NCI-H524 (cell line): ENCODE measurements at places on chromosomes 2 and 18.

GRCh38 chr2:230137902-230138539 is 69.3 kb upstream of the SLC16A14 start:
- DNase-seq = no peak

GRCh38 chr2:9002637-9003365 is 683 bp downstream of the MBOAT2 start:
- DNase-seq = peak; percentile 18

DNA sequence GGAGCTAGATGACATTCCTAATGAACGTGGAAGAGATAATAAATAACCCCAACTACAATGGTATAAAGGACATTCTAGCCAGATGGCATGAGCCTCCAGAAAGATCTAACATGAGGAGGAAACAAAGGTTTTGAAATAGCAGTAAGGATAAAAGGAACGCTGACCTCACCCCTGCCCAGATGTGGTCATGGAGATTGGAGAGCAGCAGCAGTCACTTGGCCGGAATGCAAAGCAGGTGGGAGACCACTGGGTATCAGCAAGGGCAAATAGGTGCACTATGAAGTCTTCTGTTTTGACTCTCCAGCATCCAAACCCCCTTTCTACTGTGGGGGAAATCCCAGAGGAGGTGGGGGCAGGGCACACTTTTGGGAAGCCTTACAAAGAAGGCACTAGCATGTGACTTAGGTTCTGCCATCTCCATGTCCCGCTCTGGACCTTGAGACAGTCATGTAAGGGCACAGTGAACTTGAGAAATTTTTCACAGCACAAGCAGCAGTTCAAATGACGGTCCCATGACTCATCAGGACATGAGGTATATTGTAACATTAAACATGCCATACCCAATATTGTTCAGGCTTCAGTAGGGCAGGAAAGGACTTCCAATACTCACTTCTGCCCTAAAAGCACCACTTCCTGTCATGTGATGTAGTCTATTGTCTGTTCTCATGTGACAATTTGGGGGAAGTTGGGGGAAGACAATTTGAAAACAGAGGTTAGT is 55.2 kb downstream of the METTL4 start:
- no peak for DNase-seq

DNA sequence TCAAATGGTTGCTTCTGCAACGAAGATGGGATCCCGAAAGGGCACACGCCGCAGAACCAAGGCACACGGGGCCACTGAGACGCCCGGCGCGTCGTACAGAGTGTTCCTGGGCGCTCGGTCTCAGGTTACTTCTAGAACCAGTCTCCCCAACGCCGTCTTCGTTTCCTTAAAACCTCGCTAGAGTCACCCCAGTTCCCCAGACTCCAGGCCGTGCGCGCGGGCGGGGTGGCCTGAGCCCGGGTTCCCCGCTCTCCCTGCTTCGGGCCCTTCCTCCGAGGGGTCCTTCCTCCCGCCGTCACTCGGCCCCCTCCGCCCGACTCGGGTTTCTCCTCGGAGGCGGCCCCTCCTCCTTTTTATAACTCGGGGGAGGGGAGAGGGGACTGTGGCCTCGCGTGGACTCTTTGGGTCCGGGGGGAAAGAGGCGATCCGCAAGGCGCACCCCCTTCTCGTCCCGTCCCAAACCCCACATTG is 774 bp upstream of the FZD7 start:
- DNase-seq = no peak

DNA sequence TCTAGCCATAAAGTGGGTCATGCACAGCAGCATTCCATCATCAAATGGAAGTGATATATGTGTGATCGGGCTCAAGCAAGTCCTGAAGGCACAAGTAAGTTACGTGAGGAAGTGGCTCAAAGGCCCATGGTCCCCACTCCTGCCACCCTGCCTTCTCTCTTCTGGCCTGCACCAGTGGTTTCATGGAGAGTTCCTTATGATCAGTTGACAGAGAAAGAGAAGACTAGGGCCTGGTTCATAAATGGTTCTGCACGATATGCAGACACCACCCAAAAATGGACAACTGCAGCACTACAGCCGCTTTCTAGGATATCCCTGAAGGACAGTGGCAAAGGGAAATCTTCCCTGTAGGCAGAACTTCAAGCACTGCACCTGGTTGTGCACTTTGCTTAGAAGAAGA is 412.6 kb upstream of the SMIM21 start:
- DNase-seq = no peak

DNA sequence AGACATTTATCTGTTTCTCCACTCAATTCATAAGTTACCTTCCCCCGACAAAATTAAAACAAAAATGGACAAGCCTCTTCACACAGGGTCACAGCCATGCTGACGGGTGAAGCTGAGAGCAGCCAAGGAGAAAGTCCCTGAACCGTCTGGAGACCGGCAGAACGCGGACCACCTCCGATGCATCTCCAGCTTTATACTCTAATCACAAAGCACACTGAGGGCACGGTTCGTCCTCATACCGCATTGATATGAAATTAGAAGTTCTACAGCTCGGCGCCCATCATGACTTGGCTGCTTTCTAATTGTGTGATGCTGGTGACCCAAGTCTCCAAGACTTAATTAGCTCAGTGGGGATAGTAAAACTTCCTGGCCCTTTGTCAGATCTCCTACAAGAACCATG is 181.2 kb upstream of the PXDN start:
- DNase-seq = no peak

DNA sequence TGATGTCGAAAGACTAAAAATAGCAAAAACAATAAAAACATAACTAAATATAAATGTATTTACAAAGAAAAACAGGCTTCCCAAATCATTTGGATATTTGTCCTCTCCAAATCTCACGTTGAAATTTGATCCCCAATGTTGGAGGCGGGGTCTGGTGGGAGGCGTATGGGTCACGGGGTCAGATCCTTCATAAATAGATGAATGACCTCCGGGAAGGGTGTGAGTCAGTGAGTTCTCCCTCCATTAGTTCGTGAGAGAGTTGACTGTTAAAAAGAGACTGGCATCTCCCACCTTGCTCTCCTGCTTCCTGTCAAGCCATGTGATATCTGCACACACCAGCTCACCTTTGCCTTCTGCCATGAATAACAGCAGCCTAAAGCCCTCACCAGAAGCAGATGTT is 703.0 kb downstream of the TMEM182 start:
- no peak for DNase-seq

DNA sequence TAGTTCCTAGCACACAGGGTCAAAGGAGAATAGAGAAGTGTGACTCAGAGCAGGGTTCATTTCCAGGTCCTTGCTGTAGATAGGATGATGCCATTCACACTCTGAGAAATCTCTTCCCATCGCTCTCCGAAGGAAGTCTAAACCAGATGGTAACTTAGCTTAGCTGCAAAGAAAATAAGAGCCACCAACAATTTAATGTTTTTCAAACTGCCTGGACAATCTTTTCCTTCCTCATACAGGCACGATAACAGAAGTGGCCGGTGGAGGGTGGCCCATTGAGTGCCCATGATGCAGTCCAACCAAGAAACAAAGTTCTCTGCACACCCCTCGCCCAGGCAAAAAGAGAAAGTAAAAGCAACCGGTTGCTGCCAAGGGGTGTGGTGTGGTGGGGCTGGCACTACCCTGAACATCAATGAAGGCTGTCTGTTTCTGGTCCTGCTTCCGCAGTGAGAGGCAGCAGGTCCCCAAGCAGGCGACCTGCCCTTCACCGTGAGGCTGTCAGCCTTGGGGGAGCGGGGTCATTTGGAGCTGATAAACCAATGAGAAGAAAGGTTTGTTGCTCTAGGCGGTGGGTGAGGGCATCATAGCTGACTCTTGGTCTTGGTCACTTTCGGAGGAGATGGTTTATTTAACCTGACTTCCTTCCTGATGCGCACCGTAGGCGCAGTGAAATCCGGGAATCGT is 105.6 kb upstream of the CD302 start:
- DNase-seq = no peak
